ENCODE measurements at places on chromosomes 6 and 20. TPM values are rescaled to one million over a fixed set of nuclear protein-coding genes. Genes with fewer than 3 reads are reported as not detected.

- no peak for DNase-seq
These were observed 57.6 kb upstream of the DYNLRB1 start for GRCh38 chr20:34458631-34459030.

DNA sequence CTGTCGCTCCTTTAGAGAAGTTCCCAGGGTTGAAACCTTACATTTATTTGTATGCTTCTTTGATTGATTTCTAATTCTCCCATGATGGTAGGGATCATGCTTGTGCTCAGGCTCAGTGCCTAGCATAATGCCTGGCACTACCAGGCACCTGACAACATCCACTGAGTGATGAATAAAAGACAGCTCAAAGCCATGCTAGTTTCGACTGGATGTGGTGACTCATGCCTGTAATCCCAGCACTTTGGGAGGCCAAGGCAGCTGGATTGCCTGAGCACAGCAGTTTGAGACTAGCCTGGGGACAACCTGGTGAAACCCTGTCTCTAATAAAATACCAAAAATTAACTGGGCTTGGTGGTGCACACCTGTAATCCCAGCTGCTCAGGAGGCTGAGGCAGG is 11.6 kb upstream of the CD164 start:
- no peak for DNase-seq

- DNase-seq, result no peak
These were observed 9.6 kb downstream of the SLC35A1 start for GRCh38 chr6:87482366-87482765.

Gene VSX1
- not detected for total RNA-seq

DNA sequence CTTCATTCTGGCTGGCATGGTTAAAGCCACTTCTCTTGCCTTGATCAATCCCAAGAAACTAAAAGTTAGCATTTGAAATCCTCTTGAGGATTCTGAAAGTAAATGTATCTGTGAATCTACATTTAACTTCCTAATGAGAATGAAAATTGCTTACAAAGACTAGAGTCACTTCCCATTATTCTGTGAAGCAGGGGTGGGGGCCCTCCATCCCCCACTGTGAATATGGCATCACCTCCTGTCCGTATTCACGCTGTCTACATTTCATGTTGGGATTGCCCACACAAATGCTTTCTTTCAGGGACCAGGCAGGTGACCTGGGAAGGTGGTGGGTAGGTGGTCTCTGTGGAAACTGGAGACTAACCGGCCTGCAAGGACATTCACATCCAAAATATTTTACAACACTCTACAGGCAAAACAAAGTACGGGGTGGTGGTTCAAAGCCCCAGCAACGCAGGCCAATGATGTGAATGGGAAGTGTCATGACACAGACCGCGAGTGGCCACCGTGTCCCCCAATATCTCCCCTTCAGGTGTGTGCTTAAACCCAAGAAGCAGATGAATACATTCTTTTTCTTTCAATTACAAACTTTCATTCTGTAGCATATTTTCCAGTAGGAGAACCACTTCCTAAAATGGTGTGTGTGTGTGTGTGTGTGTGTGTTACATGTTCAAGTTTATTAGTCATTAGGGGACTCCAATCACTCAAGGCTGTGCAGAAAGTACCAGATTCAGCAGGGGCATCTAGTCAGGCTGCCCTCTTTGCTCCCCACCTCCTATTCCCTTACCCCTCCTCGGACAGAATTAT is 132.2 kb downstream of the PRND start:
- no peak for DNase-seq

DNA sequence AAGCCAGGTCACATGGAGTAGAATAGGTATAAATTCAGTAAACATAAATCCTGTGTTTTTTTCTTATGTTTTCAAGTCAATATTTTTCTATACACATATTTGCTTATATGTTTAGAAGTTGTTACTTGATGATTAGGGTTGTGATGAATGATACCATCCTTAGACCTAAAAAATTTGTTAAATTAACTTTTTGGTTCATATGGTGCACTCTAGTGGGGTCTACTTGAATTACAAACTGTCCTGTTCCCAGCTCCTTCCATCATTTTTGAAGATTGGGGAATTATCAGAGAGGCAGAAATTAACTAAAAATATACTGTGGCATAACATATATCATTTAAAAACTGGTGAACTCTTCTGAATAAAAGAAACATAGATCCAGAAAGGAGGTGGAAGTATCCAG is 48.3 kb upstream of the RIPPLY2 start:
- DNase-seq, result no peak
